Stimulated activated CD8-positive, alpha-beta memory T cell treated with anti-CD3 and anti-CD28 coated beads, Interleukin-7, amount 100 ng/mL, for 4 hours (primary cell): ENCODE measurements at places on chromosomes 12 and 14.

DNA sequence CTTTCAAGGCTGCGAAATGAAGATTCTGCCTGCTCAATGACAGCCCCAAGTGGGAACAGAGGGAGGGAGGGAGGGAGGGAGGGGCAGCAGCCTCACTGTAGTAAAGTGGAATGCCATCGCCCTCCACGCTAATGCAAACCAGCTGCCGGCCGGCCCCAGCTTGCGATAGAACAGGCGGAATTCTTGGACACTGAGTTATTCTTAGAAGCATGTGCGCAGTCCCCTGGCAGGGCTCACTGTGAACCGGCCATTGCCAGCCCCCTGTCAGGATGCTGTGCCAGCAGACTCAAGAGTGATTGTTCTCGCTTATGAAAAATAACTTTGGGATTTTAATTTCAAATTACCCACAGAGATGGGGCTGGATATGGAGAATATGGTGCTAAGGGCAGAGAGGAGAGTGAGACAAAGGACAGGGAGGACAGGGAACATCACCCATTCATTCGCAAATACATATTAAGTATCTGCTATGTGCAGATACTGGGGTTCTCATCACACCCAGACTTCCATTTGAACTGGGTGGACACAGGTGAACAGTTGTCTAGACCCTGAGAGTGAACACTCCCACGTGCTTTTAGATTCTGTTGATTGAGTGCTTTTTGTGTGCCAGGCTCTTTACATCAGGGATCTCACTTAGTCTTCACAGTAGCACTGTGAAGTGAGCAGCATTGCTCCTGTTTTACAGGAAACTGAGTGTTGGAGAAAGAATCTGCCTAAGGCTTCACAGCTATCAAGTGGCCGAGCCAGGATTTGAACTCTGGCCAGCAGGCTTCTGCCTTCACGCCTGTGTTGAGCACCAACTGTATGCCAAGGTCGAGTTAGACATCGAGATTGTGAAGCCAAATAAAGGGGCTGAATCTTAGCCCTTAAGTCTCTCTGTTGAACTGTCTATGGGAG, 192.9 kb downstream of the C12orf75 start:
- no peak for DNase-seq

GRCh38 chr12:93526786-93527428, 45.6 kb upstream of the SOCS2 start:
- no peak for DNase-seq

DNA sequence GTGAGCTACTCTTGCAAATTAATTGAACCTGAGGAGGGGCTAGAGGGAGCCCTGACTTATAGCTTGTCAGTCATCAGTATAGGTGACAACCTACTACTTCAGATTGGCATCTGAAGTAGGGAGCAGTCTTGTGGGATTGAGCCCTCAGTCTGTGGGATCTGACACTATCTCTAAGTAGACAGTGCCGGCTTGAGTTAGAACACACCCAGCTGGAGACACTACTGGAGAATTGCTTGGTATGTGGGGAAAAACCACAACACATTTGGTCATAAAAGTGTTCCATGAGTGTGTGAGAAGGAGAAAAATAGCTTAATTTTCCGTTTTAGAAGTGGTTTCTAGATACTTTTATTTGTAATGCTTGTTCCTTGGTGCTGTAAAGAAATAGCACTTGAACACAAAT, 30.5 kb upstream of the DDHD1 start:
- no peak for DNase-seq

DNA sequence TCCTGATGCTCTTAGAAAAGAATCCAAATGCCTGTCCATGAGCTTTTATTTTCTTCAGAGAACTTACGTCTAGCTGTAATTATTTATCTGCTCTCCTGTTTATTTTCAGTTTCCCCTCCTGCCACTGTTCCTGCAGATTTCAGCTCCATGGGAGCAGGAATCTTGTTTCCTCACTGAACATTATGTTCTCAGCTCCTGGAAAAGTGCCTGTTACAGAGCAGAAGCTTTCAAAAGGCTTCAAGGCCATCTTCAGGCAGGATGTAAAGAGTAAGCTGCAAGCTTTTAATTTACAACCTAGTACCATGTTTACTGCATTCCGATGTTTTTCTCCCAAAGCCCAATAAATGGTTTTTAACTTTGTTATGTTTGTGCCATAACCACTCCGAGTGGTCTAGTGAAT, 98.4 kb upstream of the BTG1 start:
- DNase-seq, result no peak

DNA sequence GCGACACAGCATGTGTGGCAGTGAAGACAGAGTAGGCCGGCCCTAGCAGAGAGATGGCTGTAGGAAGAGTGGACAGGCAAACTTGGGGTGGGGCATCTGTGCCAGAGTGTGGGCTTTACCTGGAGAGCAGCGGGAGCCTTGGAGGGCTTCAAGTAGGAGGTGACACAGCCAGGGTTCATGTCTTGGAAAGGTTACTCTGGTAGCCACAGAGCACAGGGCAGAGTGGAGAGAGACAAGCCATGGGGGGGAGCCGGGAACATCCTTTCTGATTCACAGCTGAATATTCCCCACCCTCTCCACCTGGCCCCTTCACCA, 53.5 kb upstream of the DIO3 start:
- no peak for DNase-seq

DNA sequence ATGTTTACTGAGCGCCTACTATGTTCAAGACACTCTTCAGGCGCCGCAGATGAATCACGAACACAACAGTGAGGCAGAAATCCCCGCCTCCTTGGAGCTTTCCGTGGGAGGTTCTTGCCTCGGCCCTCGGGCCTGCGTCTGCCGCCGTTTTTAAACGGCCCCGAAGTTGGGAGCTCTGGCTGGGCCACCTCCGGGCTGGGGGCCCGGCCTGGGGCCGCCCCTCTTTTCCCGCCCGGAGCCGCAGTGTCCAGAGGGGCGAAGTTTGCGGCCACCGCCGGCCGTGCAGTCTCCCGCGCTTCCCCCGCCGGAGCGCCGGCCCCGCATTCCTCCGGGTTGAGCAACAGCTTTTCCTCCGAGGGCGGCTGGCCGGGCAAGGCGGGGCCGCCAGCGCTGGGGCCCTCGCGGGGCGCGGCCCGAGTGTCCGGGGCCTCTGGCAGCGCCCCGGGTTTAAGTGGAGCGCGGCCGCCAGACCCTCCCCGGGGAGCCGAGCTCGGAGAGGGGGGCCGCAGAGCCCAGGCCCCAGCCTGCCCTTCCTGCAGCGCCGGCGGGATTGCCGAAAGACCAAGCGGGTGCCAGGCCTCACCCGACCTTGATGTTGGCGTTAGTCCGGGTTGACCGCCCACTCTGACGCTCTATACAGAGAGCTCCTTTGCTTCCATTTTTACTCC, 18.7 kb upstream of the CTDSP2 start:
- no peak for DNase-seq

GRCh38 chr14:95255013-95255412, 64.7 kb downstream of the CLMN start:
- DNase-seq, result no peak

DNA sequence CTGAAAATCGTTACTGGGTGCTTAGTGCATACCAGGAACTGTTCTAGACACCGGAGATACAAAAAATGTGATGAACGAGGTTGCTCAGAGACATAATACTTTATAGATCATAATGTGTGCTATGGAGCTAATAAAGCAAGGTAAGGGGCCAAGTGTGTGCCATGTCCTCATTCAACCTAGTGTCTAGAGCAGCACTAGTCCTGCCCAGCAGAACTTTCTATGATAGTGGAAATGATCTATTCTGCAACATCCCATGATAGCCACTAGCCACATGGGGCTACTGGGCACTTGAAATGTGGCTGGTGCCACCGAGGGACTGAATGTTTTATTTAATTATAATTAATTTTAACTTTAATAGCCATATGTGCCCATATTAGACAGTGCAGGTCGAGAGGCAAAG, 15.6 kb downstream of the NUAK1 start:
- no peak for DNase-seq

GRCh38 chr12:8157484-8158198, 826 bp downstream of the ZNF705A start:
- no peak for DNase-seq

GRCh38 chr12:29713729-29714128, 70.0 kb downstream of the TMTC1 start:
- DNase-seq, result no peak

DNA sequence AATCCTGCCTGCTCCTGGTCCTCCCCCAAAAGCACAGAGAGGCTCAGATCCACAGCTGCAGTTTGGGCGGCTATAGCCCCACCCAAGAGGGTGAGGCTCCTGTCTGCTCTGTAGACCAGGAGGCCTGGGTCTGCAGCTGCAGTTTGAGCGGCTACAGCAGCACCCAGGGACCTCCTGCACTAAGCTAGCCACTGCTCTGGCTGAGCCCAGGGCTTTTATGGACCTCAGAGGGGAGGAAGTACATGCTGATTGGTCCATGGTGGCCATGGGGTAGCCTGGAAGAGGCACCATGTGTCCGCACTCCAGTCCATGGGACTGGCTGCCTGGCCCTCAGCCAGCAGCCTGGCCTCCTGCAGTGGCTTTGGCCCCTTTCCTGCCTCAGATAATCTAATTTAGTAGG, 49.6 kb upstream of the GSC start:
- DNase-seq, result no peak

DNA sequence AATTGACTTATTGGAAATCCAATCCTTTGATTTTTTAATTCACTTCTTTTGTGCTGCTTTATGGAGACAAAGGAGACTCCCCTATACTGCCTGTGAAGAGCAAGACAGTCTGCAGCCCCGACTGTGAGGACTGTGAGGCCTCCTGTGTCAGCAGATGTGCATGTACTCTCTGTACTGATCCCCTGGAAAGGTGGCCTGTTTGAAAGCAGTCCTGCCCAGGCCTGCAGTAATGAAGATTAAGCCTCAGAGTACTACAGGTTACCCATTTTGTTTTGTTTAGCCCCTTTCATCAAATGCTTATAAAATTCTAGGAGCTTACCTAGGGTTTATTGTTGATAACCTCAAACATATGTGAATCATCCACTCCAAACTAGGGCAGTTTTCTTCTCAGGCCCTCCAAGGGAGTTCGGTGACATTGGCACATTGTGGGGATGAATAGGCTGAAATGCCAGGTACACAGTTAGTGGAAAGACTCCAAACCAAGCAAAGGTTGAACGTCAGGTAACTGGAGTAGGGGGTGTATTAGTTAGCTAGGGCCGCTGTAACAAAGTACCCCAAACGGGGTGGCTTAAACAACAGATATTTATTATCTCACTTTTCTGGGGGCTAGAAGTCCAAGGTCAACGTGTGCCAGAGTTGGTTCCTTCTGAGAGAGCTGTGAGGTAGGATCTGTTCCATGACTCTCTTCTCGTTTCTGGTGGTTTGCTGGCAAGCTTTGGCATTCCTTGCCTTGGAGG, 208.7 kb upstream of the BCL2L14 start:
- no peak for DNase-seq

DNA sequence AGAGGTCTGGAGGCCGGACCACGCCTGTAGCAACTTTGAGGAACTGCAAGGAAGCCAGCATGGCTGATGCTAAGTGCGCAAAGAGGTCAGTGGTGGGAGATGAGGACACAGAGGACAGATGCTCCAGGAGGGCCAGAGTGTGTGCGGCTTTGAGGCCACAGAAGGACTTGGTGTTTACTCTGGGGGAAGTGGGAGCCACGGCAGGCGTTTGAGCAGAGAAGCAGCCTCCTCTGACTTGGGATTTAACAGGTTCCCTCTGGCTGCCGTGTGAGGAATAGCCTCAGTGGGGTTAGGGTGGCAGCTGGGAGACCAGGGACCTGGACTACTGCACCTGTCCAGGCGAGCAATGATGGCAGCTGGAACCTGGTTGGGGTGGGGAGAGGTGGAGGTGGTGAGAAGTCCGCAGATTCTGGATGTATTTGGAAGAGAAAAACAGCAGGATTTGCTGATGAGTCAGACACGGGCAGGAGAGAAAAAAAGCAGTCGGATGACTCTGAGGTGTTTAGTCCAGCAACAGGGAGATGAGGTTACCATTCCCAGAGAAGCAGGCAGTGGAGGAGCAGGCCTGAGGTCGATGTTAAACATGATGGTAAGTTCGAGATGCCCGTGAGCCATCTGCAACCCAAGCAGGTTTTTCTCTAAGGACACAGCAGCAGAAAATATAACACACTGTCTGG, 143.5 kb downstream of the SCARB1 start:
- DNase-seq, result no peak

- no peak for DNase-seq
These were observed 26.8 kb upstream of the BDKRB2 start for GRCh38 chr14:96177766-96178375.

- DNase-seq, result no peak
These were observed 23.5 kb upstream of the YY1 start for GRCh38 chr14:100215330-100215885.

DNA sequence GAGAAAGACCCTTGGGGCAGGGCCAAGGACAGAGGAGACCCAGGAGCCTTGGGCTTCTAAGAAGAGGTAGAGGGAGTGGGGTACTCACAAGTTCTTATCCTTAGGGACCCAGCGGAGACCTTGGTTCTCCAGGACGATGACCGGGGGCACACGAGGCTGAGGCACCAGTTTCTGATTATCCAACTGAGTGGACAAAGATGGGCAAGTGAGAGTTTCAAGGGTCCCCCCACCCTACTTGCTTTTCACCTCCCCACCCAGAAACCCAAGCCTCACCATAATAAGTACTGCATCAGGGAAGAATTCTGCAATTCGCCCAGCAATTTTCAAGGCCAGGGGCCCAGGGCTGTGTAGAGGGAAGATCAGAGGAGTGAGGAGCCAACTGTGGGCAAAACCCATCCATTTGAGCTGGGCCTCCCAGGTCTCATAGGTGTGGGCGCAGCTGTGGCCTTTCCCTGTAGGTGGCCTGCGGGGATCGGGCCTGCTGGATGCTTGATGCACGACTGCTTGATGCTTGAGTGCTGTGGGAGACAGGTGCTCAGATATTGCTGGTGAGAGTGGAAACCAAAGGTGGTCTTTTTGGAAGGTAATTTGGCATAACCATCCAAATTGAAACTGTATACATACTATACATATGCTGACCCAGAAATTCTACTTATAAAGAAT, 2.0 kb downstream of the EMC9 start:
- DNase-seq, result no peak

DNA sequence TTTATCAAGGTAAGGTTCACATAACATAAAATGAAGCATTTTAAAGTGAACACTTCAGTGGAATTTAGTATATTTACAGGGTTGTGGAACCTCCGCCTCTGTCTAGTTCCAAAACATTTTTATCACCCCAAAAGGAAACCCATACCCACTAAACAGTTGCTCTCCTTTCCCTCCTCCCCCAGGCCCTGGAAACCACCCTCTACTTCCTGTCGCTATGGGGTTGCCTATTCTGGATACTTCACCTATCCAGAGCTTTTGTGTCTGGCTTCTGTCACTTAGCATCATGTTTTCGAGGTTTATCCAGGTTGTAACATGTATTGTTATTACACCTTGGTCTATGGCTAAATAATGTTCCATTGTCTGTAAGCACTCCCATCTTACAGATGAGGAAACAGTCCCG, 27.7 kb upstream of the ZFP36L1 start:
- DNase-seq, result no peak

- DNase-seq, result no peak
These were observed 166.3 kb upstream of the DAAM1 start for GRCh38 chr14:59022144-59022543.

GRCh38 chr14:86942936-86943335, 1050.0 kb downstream of the GALC start:
- no peak for DNase-seq

- DNase-seq, result no peak
These were observed 55.8 kb upstream of the CLEC14A start for GRCh38 chr14:38311655-38312054.
